Effector CD4-positive, alpha-beta T cell (primary cell): ENCODE measurements at places on chromosomes 4 and X.
A peak's percentile ranks its signal among the peaks of the same experiment; 100 is the strongest.

DNA sequence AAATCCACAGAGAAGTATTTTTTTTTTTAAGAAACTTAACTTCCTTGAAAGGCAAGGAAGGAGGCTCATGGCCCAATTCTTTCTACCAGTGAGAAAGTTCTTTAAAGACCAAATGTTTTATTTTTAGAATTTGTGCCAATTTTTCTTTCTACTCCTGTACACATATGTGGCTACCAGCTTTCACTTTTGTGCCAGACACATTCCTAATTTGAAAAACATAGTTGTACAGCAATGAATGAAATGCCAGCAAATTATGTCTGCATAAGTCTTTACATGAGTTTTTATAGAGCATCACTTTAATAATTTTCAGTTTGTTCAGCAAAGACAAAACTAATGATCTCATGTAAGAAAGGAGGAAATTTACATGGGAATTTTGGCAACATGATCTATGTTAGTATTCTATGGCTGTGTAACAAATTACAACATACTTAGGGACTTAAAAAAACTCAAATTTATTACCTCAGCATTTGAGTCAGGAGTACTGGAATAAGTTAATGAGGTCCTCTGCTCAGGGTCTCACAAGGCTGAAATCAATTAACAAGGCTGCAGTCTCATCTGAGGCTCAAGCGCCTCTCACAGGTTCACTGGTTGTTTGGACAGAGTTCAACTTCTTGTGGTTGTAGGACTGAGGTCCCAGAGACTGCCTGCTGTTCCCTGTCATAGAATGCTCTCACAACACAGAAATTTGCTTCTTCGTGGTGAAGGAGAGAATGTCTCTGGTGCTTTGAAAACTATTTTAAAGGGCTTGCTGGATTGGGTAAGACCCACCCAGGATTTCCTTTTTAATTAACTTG lies 678.2 kb upstream of the FAM241A start:
- no peak for DNase-seq

GRCh38 chr4:6148506-6149205 lies 51.7 kb downstream of the JAKMIP1 start:
- no peak for DNase-seq

DNA sequence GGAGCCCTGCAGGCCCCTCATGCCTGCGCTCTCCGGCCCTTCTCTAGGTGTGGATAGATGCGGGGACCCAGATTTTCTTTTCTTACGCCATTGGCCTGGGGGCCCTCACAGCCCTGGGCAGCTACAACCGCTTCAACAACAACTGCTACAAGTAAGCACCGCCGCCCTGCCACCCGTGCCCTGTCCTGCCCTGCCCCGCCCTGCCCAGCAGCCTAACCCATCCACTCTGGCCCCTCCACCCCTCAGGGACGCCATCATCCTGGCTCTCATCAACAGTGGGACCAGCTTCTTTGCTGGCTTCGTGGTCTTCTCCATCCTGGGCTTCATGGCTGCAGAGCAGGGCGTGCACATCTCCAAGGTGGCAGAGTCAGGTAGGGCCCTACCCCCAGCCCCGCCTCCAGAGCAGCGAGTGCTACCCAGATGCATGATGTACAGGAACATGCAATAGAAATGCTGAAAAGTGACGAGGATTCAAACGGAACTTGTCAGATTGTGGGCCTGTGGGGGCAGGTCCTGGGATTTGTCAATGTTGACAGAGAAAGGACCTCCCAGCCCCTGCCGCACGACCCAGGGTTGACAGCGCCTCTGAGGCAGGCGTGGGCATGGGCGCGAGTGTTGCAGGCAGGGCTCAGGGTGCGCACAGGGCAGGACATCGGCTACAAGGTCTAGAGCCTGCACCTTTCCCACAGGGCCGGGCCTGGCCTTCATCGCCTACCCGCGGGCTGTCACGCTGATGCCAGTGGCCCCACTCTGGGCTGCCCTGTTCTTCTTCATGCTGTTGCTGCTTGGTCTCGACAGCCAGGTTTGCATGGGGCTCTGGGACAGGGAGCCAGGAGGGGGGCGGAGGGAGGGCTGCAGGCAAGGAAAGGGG lies 5.7 kb downstream of the SLC6A8 start:
- no peak for DNase-seq

DNA sequence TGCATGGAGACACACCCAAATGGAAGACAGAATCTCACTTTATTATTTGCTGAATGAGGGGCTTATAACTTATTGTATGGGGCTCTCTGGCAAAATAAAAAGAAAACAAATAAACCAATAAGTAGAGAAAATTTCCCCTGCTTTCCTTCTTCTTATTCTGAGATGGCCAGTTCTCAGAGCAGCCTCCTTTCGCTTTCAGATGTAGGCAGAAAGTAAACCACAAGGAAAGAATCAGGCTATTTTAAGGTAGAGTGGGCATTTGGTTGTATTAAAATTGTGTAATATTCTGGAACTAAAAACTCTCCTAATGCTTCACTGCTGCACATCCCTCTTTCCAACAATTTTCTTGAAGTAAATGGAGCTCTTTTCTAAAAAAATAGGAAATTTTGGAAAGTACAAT lies 241.8 kb downstream of the GALNTL6 start:
- no peak for DNase-seq

- DNase-seq, result no peak
These were observed 244.5 kb downstream of the SCFD2 start for GRCh38 chr4:53121264-53121865.

DNA sequence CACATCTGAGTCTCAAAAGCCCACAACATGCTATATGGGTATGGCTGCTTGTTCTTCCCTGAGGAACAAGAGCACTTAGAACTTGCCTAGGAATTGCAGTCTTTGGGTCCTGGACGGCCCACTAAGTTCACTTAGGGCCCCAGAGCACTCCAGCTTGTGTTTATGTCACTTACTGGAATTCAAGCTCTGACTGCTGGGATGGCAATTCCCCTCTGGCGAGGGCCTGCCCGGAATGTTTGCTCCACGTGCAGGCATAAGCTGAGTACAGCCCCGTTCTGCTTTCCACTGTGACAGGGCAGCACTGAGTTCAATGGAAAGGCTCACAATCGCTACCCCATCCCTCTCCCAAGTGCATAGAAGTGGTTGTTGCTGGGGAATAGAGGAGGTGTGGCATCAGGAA lies 25.9 kb upstream of the RASSF6 start:
- no peak for DNase-seq

DNA sequence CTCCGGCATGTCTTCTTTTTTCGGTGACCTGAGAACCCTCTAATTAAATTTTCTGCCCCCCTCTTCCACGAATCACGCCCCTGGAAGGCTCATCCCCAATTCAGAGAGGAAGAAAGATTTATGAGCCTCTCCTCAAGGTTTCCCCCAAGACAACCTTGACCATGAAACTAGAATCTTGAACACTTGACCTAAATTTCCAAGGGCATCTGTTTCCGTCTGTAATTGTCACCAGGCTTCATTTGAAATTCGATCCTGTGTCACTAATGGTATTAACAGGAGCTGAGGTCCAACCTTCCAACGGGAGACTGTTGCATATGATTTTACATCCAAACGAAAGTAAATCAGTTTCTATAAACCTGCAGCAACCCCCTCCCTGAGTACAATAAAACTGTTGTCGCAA lies 139.9 kb upstream of the ZIC3 start:
- no peak for DNase-seq

DNA sequence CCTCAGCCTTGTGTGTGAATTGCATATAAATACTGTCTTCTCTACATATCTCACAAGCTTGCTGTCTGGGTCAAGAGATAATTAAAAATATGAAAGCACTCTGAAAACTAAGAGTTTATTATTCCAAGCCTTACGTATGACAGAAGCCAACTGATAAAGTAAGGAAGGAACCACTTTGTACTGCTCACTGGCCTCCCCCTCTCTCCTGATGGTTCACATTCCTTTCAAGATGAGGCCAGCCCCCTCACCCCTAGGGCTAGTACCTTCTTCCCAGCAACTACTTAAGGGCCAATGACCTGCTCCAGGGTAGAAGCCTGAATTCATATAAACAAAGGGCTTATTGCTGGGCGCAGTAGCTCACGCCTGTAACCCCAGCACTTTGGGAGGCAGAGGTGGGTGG lies 5.4 kb upstream of the SOWAHD start:
- DNase-seq, result no peak

DNA sequence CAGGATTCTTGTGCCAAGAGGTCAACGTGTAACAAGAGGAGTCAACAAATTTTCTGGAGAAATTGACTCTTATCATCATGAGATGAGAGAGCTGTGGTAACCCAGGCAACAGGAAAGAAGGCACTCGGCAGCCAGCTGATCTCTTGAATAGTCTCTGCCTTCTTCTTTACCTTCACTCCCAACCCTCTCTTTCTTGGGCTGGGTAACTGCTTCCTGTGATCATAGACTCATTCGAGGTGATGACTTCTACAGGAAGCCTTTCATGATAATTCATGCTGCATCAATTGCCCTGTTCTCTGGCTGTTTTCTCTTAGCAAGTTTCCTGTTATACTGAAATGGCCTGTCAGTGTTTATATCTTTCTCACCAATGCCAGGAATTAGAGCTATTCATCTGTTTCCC lies 70.8 kb upstream of the FSTL5 start:
- DNase-seq, result no peak

DNA sequence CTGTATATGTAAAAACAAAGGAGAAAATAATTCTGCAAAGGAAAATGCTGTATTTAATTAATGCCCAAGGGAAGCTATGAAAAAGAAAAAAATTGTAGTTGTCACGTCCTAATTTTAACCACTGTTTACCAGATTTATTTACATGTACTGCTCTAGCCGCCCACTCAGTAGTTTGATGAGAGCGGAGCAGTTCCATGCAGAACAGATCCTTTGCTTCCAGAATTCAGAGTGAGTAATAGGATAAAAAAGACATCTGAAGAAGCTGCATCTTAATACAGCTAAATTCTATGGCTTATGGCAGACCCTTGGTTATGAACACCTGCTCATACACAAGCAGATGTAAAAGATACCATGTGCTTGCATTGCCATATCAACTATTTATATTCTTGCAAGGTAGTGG lies 287.0 kb downstream of the GASK1B start:
- DNase-seq, result no peak

- peak; percentile 46 for DNase-seq
These were observed 2.0 kb downstream of the TMEM255A start for GRCh38 chrX:120308959-120309872.

- DNase-seq, result no peak
These were observed 150.4 kb downstream of the FRAS1 start for GRCh38 chr4:78207541-78207940.

DNA sequence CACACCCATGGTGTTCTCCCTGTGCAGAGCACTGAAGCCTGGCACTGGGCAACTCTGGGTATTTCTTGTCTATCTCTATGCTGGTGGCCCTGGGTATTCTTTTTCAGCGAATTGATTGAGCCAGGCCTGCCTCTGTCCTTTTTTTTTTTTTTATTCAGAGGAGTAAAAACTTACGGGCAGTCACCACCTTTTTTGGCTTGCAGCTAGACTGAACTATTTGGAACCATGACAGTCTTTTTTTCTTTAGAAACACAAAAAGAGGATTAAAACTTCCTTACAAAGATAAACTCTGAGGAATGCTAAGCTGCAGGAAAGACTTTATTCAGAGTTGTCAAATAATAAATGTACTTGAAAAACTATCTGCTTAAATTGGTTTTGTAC lies 119.2 kb upstream of the STIM2 start:
- DNase-seq, result no peak

- DNase-seq, result peak; percentile 26
These were observed 31.6 kb upstream of the C1QTNF7 start for GRCh38 chr4:15396157-15396800.

- DNase-seq, result no peak
These were observed 17.5 kb downstream of the STAP1 start for GRCh38 chr4:67576059-67576466.

GRCh38 chr4:612749-613125 lies 12.6 kb upstream of the PDE6B start:
- no peak for DNase-seq

DNA sequence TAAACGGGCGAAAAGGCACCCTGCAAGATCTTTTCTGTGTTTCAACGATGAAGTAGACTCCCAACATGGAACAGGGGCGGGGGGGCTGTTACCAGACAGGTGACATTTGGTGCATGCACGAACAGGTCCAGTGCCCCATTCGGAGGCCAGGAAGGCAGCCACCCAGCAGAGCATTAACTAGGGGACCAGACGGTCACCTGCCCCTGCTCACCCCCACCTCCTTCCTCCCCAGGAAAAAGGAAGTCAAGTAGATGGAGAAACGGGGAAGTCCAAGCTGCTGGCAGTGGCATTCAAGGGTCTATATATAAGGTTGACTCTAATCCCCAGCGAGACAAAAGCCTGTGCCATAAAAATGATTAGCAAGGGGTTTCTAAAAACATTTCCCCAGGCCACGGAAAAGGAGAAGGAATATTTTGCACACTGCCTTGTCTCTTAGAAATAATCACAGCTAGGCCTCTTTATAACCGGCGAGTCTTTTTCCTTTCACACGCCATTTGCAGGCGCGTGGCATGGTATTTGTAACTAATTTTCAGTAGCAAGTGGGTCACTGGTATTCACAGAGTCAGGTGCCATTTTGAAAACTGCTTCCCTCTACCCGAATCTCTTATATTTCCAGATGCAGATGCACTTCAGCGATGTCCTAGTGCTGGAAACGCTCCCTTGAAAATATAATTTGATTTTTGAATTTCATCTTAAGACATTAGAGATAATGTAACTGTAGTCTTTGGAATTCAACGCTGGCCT lies 1.2 kb upstream of the TMSB4X start:
- no peak for DNase-seq

DNA sequence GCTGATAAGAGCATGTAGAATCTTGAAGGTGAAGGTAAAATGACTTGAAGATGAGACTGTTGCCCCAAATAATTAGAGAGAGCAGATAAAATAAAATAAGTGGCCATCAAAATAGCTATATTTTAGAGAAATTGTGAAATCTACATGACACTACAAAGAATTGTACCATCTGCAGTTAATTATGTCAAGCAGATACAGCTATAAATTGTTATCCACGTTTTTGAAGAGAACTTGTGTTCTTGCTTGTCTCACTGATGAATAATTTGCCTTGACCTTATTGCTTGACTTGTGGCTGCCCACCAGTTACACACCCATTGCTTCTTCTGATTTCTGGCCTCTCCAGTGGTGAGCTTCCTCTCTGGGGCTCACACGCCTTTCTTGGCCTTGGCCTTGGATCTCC lies 75.8 kb upstream of the TNIP3 start:
- DNase-seq, result no peak

DNA sequence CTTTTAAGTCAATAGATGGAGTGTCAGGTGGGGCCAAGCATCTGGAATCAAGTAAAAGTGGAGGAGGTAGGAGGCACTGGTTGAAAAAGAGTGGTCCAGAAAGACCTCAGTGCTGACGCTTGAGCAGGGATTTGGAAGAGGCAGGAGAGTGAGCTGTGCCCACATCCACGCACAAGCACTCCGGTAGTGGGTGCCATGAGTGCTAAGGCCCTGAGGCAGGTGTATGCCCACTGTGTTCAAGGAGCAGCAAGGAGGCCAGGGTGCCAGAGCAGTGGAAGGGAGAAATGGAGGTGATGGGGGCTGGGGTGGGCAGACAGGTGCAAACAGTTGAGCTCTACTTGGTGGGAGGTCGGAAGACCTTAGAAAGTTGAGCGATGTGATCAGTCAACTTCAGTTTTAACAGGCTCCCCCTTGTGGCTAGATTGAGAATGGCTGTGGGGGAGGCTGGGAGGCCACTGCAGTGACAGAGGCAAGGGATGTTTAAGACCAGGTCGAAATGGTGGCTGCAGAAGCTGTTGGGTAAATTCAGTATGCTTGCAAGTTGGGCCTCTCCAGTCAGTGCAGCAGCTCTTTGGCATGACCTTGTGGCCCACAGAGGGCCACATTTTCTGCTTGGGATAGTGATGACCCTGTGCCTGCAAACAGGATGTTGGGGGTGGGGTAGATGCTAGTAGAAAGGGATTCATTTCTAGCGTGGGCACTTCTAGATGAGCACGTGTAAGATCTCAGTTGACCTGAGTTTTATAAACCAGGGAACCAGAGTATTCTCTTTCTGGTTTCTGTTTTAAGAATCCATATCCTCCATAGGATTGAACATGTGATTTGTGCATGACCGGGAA lies 12.7 kb downstream of the TKTL1 start:
- peak; percentile 74 for DNase-seq
